ENCODE measurements at places on chromosomes 5 and 9.

DNA sequence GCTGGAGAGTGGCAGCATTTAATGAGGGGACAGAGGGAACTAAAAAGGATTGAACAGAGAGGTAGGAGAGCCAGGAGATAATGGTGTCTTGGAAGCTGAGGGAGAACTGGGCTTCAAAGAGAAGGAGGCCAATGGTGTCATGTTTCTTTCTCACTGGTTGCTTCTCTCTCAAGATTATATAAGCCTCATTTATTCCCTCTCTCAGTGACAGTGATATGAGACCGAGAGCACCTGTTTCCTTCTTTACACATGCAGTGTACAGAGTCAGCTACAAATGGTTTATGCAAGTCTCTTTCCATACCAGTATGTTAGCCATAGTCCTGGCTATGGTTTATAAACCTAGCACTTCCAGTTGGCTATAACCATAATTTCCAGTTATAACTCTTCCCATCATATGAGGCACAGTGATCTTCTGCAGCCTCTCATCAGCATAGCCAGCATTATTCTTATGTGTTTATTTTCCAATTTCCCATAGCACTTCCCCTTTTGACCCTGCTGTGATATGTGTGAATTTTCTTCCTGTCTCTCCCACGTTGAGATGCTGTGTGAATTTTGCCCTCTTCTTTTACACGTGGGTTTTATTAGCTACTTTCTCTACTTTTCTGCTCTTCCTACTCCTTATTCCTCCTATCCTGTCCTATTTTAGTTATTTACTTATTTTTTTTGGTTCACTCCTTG is 71.2 kb downstream of the UNC13B start:
- no peak for DNase-seq

DNA sequence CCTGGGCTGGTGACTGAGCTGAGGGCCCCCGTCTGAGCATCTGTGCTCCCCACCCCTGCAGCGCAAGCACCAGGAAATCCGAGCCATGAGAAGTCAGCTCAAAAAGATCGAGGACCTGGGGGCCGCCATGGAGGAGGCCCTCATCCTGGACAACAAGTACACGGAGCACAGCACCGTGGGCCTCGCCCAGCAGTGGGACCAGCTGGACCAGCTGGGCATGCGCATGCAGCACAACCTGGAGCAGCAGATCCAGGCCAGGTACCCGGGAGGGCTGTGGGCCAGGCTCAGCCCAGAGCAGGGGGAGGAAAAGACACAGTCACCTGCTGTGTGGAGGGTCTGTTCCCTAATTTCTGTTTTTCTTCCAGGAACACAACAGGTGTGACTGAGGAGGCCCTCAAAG is 24.6 kb downstream of the DYNC2I2 start:
- DNase-seq: no peak

- DNase-seq: no peak
Measured at GRCh38 chr5:147963948-147964693, 57.8 kb upstream of the C5orf46 start.

- DNase-seq: no peak
Measured at GRCh38 chr9:137006116-137007003, 10.0 kb upstream of the CLIC3 start.

GRCh38 chr9:126222363-126222834 is 104.2 kb upstream of the MVB12B start:
- no peak for DNase-seq

DNA sequence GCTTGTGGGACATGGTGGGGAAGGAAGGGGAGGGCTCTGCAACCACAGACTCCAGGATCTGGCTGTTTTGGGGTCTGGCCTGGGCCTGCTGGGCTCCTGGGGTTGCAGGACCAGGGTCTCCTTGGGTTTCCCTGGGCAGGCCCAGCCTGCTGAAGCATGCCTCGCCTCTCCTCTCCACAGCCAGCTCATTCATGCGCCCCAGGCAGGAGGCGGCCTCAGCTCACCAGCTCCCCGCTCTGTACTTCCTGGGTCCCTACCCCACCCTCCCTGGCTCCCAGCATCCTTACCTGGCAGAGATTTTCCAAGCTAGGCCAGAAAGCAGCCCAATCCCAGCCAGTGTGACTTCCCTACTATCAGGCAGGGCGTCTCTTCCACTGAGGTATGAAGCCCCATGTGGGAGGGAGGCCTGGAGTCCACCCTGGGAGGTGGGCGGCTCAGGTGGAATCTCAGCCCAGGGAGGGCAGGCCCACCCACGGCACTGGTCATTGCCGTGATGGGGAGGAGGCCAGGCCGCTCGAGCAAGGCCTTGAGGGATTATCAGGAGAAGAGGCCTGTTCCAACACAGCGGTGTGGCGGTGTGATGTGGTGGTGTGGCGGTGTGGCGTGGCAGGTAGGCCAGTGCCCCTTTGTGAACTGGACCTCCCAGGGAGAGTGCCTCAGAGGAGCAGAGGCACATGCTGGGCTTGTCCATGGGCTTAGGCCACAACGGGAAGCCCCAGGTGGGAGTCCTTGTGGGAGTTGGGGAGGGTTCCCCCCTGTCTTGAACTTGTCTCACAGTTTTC is 103.4 kb downstream of the DAB2IP start:
- no peak for DNase-seq

GRCh38 chr5:131814990-131815389 is 18.2 kb upstream of the FNIP1 start:
- DNase-seq: no peak

DNA sequence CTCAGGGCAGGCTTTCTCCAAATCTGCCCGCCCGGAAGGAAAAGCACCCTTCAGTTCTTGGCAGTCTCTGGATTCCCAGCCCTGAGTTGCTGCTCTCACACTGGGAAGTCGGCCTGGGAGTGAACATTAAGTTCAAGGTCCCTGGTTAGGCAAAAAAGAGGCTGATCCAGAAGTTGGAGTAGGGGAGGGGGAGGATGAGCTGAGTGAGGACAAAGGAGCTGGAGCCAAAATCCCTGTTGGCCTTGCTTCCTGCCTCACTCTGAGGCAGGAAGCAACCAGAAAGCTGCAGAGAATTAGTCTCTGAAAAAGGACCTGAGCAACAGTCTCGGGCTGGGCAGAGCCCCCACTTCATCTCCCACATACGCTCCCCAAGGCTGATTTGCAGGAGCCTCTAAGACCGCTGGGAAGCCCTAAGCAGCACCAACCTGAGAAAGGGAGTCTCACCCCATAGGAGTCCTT is 15.0 kb upstream of the RPS14 start:
- DNase-seq: no peak

GRCh38 chr5:171721464-171721863 is 64.2 kb upstream of the SMIM23 start:
- no peak for DNase-seq

GRCh38 chr5:57725658-57726504 is 243.3 kb upstream of the ACTBL2 start:
- DNase-seq: no peak

- no peak for DNase-seq
Measured at GRCh38 chr9:16727452-16728136, 142.9 kb downstream of the BNC2 start.

GRCh38 chr9:95810814-95811213 is 64.7 kb upstream of the ERCC6L2 start:
- no peak for DNase-seq
